ENCODE measurements at places on chromosomes 13 and 19.

- DNase-seq: no peak
- H3K4me3 ChIP-seq: no peak overlapping the region
- H3K27me3 ChIP-seq: no peaks in the 10 kb centered on the region
- H3K27ac ChIP-seq: no peak overlapping the region
Observed at GRCh38 chr19:4115818-4116385, 8.0 kb downstream of the MAP2K2 start.

DNA sequence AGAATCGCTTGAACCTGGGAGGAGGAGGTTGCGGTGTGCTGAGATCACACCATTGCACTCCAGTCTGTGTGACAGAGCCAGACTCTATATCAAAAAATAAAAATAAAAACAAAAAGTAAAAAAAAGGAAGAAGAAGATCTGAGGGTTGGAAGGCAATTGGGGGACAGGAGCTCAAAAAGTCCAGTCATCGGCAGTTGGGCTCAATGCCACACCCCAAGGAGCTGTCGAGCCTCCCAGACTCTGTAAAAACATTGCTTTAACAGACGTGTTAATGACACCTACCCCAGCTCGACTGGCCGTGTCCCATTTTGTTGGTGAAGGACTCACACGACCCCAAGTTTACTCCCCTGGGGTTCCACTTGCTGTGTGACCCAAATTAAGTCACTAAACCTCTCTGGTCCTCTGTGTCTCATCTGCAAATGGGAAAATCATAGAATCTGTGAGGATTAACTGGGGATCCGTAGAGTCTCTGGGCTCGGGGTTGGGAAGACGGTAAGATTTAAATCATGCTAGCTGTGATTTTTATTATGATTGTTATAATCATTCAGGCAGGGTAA, 7.0 kb downstream of the GNA15 start:
- DNase-seq: no peak
- H3K27ac ChIP-seq: no peak overlapping the region
- H3K27me3 ChIP-seq: no peaks in the 10 kb centered on the region
- no peaks in the 10 kb centered on the region for H3K36me3 ChIP-seq

DNA sequence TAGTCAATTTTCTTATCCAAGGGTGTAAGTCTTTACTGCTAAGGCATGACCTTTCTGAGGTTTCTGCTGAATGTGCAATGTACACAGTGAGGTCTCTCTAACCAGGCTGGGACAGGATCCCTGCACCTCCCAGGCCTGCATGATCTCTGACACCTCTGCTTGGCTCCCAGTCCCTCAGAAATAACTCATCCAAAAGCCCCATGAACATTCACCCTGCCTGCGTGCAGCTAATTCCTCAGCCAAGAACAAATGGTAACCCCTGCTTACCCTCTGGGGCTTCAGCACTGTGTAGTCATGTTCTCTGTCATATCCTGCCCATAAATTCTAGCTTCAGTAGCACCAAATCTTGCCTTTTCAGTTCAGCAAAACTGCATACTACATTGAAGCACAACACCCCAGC, 1146.3 kb upstream of the MIR17HG start:
- no peak overlapping the region for H3K27ac ChIP-seq
- H3K4me1 ChIP-seq: no peaks in the 10 kb centered on the region
- DNase-seq: no peak
- H3K36me3 ChIP-seq: no peaks in the 10 kb centered on the region
- no peaks in the 10 kb centered on the region for H3K27me3 ChIP-seq
- no peak overlapping the region for H3K4me3 ChIP-seq

- H3K27ac ChIP-seq: no peak overlapping the region
- no peaks in the 10 kb centered on the region for H3K27me3 ChIP-seq
- H3K4me3 ChIP-seq: no peak overlapping the region
- DNase-seq: no peak
- H3K36me3 ChIP-seq: no peaks in the 10 kb centered on the region
Observed at GRCh38 chr13:26449063-26449848, 108.2 kb upstream of the WASF3 start.

DNA sequence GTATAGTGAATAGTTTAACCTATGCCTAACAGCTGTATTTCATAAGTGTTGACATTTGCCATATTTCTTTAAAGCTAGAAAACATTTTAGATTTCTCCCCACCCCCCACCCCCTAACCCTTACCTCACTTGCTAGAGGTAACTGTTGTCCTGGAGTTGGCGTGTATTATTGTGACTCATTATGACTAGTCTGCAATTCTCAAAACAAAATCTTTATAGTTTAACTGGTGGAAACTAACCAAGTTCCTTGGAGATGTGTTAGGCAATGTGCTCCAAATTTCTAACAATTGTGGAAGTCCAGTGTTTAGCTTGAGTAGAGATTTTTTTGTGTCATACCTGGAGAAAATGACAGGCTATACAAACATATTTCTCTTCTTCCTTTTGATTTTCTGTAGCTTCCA, 38.0 kb downstream of the KCTD4 start:
- H3K4me3 ChIP-seq: no peak overlapping the region
- no peaks in the 10 kb centered on the region for H3K4me1 ChIP-seq
- H3K27ac ChIP-seq: no peak overlapping the region
- H3K36me3 ChIP-seq: peaks cover 8% of the 10 kb centered on the region

- H3K27ac ChIP-seq: no peak overlapping the region
- H3K4me3 ChIP-seq: no peak overlapping the region
- no peak for DNase-seq
- H3K27me3 ChIP-seq: peaks cover 14% of the 10 kb centered on the region
- H3K4me1 ChIP-seq: no peaks in the 10 kb centered on the region
Observed at GRCh38 chr19:58364146-58364545, 1.6 kb upstream of the ZNF497 start.
